ENCODE measurements at places on chromosomes 6 and 20. TPM values are rescaled to one million over a fixed set of nuclear protein-coding genes. Genes with fewer than 3 reads are reported as not detected.

- DNase-seq, result peak; percentile 36
Measured at GRCh38 chr6:137297887-137298286, 78.7 kb upstream of the IFNGR1 start.

GRCh38 chr6:125871365-125871764 is 80.6 kb downstream of the NCOA7 start:
- DNase-seq, result no peak

TREM2 gene
- 3.6 TPM for total RNA-seq

IDH3B gene
- 77.1 TPM for total RNA-seq

DNA sequence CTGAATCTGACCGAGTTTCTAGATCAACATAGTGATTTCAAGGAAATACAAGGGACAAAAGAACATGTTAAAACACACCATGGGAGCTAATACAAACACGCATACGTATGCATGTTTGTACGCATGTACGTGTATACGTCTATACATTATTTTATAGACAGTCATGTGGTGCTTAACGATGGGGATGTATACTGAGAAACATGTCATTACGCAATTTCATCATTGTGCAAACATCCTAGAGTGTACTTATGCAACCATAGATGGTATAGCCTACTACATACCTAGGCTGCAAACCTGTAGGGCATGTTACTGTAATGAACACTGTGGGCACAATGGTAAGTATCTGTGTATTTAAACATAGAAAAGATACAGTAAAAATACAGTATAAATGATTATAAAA is 25.0 kb upstream of the NELFCD start:
- DNase-seq, result no peak

GRCh38 chr20:48319943-48320584 is 507.7 kb downstream of the PREX1 start:
- DNase-seq, result no peak

- DNase-seq, result peak; percentile 72
Measured at GRCh38 chr6:33728438-33728837, 16.9 kb upstream of the UQCC2 start.

- no peak for DNase-seq
Measured at GRCh38 chr20:45313943-45314342, 5.8 kb upstream of the MATN4 start.
